ENCODE measurements at places on chromosomes 1 and 21.

DNA sequence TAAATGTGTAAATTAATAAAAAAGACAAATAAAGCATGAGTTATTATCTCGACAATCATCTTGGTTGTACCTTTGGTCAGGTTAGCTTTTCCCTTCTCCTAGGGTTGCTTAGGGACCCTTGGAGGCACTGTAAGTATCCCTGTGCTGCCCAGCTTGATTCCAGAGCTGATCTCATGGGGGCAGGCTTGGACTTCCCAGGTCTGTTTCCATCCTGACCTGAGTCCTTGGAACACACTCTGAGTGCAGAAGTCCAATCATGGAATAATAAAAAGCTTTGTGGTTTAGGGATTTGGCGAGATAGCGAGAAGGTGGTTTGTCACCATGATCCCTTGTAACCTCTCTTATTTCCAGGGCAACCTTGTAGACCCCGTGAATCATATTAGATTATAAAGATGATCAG, 18.7 kb upstream of the PAPPA2 start:
- DNase-seq: no peak

DNA sequence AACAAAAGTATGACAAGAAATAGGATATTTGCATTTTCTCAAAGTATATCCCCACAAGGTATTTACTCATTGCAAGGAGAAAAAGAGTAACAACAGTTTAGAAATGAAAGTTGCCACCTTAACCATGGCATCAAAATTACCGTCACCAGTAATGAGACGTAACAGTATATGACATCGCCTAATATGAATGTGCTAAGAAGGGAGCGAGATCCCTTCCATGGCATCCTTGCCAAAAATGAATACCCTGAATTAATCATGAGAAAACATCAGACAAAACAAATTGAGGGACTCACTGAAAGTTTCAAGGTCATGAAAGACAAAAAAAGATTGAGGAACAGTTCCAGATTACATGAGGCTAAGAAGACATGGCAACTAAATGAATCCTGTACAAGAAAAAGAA, 78.9 kb upstream of the MROH9 start:
- DNase-seq: no peak

DNA sequence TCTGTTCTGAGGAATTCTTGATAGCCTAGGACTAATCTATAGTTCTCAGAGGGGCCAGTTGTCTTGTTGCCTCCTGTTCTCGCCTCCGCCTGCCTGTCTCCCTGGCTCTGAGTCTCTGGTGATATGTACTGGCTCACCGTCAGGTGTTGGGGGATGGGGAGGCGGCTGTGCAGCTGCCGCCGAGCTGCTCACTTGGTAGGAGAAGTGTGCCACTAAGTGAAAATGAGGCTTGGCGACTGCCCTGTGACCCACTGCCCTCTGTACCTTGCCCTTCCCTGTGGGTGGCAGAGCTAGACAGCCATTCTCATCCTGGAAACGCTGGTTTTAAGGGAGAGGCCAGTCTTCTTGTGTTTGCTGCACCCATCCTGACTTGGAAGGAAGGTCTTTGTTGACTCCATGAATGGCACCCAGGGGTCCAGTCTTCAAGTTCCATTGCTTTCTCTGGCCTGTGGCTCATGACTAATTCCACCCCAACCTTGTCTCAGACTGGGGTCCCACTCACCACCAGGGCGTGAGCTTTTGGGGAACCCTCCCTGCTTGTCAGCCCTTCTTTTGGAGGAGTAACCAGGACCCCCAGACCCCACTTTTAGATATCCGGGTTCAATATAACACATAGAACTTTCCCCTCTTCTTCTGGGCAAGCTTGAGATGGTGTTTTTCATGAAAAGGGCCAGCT, 120.6 kb downstream of the CACNA1E start:
- DNase-seq: no peak

GRCh38 chr1:56505792-56506743, 73.3 kb downstream of the PLPP3 start:
- DNase-seq: no peak

DNA sequence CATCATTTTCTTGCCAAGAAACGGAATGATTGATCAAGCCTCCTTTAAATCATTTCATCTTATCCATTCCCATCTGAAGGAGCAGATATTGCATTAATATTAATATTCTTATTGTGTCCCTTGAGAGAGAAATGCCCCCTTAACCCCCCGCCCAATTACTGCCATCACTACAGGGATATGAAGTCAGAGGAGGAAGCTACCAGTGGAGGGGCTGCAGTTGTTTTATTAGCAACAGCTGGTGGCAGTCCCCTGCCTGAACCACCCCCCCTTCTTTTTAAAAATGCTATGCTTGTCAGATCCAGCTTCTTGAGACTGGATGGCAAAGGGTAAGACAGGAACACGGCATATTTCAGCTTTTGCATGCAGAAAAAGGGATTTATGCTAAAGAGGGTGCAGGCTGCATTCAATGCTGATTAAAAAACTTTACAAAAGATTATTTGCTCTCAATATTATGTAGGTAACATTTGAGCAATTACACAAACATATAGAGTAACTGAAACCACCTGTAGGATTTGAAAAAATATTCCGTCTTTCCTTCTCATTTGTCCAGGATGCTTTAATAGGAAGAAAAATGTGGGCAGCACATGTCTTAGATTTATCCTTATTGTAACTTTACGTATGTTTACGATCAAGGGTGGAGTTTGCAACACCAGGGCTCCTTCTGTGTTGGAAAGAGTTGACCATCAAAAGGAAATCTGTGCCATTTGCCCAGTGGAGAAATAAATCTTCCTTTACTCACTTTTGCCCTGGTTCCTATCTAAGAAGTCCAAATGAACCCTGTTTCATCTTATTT, 77.7 kb downstream of the ZBTB18 start:
- DNase-seq: no peak

GRCh38 chr1:175604039-175604941, 139.1 kb downstream of the TNR start:
- DNase-seq: no peak

- no peak for DNase-seq
These were observed 209.3 kb downstream of the GABPA start for GRCh38 chr21:25944082-25944481.

DNA sequence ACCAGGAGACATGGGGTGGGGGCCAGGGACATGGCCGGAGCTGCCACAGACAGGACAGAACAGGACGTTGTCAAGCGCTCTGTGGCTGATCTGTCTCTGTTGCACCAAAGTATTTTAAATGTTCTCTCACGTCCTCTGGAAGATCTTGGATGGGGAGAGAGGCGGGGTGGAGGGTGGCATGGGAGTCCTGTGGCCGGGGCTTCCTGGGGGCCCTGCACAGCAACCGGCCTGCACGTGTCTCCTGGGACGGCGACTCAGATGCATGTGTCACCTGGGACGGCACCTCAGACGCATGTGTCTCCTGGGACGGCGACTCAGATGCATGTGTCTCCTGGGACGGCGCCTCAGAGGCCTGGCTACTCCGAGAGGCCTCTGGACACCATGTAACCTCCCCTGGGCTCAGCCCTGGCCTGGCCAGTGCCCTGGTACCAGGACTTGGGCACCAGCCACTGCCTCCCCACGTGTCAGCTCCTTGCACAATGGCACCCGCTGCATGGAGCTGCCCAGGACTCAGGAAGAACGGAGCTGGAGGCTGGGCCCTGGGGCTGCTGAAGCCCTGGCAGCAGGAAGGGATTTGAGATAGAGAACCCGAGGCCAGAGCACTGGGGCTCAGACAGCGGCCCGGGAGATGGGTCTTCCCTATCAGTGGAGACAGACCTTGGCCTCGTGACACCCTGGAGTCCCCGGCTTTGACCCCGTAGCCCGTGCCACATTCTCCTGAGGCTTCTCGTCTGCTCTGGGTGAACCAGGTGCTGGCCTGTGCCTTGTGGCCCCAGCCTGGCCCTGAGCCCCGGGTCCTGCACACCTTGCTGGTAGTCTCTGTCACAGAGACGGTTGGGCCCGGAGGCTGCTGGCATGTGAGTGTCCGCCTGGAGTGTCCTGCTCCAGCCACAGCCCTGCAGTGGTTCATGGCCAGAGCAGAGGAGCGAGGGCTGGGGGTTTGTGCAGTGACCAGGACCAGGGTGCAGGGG, 14.7 kb upstream of the SLC19A1 start:
- DNase-seq: no peak

- no peak for DNase-seq
These were observed 142.4 kb downstream of the MACF1 start for GRCh38 chr1:39346872-39347271.

- DNase-seq: no peak
These were observed 15.9 kb downstream of the WNT3A start for GRCh38 chr1:228022571-228023293.

- DNase-seq: no peak
These were observed 52.6 kb downstream of the S100B start for GRCh38 chr21:46552274-46552673.

GRCh38 chr21:35045542-35046262, 3.4 kb downstream of the RUNX1 start:
- no peak for DNase-seq

GRCh38 chr1:54161495-54162168, 8.8 kb upstream of the CDCP2 start:
- no peak for DNase-seq

DNA sequence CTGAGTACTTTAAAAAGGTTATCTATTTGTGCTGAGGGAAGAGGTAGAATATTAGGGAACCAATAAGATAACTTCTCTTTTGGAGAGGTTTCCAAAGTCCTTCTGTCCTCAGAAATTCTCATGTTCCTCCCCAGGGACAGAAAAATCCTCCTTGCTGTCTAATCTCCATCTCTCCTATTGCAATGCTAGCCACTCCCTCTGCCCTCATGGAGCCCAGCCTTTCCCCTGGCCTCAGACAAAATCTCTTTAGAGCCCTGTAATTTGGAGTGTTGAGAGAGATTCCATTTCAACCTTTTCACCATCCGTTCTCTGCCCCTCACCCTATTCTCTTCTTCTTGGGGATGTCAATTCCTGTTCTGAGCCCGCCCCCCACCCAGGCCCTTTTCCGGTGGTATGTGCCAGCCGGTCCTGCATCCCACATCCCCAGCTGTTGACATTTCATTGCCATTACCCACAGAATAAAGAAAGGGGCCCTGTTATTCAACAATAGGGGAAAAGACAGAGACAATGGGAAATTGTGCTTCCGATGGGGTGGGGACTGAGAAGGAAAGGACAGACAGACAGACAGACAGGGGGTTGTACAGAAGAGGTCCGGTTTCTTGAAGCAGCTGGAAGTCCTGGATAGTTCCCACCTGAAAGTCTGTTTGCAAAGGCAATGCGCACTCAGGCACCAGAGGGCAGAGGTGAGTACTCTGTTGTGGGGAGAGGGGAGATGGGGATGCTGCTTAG, at the start of gene HAPLN2:
Gene HAPLN2 (plus strand): TSS at position 563 of the 729 bp plus-strand sequence. CDS start 4,076 bp downstream, outside the sequence.
- no peak for DNase-seq

DNA sequence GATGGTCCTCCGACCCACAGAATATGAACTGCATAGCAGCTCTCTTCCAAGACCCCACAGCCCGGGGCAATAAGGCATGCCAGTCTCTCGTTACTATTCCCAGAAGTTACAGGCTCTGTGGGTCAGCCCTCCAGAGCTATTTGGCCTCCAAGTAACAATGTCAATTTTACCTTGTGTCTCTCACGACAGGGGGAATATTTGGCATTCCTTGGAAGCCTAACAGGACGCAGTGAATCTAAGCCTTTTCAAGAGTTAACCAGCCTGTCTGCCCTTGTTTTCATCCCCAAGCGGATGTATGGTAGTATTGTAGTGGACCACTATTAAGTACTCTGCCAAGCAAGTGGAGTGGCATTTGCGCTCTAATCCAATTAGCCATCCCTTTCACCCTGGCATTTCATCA, 24.4 kb upstream of the GNG4 start:
- no peak for DNase-seq

GRCh38 chr21:36452281-36452825, 27.6 kb downstream of the CLDN14 start:
- DNase-seq: no peak

DNA sequence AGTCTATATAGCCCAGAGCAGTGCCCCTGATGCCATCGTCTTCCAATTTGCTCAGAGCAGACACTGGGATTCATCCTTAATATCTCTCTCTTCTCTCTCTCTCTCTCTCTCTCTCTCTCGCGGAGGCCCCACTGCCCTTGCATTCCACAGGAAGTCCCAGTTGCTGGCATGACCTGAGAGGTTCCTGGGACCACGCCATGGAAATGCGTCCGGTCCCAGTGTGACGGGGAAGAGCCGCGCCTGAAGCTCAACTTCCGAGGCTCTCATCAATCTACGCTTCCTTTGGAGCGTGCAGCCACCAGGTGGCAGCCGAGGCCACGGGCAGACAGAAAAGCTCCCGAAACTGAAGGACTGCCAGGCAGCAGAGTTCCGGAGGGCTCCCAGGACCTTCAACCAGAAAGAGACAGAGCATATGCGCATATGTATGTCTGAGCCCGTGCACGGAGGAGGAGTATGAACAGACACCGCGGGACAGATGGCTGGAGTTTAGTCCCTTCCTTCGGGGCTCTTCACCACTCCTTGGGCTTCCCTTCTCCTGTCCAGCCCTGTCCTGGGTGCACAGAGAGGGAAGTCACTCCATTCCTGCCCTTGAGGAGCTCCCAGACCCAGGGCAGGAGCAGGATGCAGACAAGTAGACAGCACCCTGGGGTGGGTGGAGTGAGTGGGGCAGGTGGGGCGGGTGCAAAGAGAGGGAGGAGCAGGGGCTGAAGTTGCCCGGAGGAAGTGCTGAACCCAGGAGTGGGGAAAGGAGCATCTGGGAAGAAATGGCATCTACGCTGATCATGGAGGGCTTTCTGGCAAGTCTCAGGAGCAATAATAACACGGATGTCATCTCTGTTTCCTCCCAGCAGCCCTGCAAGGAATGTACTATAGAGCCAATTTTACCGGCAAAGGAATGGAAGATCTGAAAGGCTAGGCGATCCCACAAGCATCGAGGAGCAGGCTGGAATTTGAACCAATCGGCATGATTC, 10.5 kb downstream of the PDZK1IP1 start:
- peak; percentile 74 for DNase-seq

DNA sequence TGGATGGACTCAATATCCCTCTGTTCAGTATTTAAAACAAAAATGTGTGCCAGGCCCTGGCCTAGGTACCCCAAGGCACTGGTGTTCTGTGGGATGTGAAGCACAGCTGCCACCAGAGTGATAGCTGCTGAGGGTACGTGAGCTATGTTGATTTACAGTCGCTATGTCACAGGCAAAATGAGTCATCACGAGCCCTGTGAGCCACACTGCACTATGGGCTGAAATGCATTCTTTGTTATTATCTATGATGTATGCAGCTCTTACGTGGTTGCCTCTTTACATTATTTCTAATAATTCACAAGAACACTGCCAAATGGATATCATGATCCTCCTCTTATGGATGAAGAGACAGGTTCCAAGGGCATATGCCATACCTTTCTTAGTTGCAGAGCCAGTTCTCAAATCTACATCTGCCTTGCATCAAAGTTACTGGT, 2.1 kb downstream of the TEX38 start:
- DNase-seq: no peak

- no peak for DNase-seq
These were observed 62.6 kb upstream of the DENND1B start for GRCh38 chr1:197837911-197838310.
